ENCODE measurements at places on chromosomes 11 and 22. TPM values are rescaled to one million over a fixed set of nuclear protein-coding genes. Genes with fewer than 3 reads are reported as not detected.

DNA sequence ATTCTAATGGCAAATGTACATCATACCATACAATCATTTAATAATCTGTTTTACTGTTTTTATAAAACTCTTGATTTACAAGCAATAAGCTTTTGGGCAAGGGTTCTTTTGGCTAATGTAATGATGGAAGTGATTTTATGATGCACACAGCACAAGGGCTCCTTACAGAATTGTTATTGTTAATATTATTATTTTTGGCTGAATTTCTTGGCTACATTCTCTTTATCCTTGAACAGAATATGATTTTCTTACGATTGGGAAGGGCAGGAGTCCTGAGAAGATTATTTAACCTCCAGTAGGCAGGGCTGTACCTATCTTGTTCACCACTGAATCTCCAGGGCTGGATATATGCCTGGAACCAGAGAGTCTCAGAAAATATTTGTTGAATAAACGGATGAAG is 70.4 kb upstream of the ARHGAP20 start:
- DNase-seq, result no peak

- no peak for DNase-seq
These were observed 789.4 kb upstream of the KIRREL3 start for GRCh38 chr11:127789927-127790326.

DNA sequence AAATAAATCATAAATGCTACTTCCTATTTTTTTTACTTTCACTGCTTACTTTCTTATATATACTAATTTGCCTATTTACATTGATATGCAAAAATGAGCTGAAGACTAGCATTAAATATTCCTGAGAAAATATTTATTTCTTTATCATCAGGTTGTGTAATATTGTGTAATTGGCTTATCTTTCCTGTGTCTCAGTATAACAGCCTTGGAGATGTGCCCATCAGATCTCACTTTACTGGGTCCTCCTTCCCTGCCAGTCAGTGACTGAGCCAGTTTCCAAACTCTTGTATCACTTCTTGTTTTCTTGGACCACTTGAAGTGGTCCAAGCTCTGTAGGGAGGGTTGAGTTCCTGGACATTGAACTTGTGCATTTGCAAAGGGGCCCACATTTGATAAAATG is 900.0 kb downstream of the LUZP2 start:
- DNase-seq, result no peak

GRCh38 chr11:111361874-111362273 is 17.2 kb downstream of the POU2AF1 start:
- no peak for DNase-seq

DNA sequence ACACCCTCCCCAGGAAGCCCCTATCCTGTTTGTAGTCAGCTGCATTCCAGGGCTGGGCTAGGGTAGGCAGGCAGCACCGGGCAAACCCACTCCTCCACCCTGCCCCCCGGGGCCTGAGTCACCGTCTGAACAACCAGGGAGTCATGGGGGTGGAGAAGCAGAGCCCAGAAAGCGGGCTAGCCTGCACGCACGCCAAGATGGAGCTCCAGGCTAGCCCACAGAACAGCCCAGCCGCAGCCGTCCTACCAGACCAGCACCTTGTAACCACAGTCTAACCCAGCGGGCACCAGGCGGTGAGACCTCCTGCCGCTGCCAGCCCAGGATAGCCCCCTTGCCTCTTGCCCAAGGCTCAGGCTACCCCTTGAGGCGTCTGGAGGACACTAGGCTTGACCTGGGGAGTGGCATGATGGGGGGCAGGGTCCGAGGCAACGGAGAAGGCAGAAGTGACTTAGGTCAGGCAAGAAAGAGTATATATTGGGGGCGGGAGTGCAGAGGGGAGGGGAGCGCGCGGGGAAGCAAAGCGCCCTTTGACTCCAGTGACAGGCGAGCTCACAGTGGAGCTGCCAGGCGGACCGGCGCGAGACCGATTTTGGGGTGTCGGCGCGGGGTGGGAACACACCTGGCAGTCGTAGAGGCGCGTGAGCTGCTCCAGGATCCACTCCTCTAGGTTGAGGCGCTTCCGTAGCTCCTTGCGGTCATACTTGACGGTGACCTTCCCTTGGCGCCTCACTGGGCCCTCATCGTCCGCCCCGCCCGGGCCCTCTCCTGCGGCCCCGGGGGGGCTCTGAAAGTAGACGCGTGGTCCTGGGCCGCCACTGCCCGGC is 734 bp downstream of the PPP1R14B start:
- peak; percentile 82 for DNase-seq

GRCh38 chr22:39365492-39365780 is 15.6 kb downstream of the SYNGR1 start:
- no peak for DNase-seq

- no peak for DNase-seq
These were observed 1033.2 kb downstream of the TBC1D22A start for GRCh38 chr22:47795477-47796127.

Gene GLYAT
- 2.6 TPM for total RNA-seq

DNA sequence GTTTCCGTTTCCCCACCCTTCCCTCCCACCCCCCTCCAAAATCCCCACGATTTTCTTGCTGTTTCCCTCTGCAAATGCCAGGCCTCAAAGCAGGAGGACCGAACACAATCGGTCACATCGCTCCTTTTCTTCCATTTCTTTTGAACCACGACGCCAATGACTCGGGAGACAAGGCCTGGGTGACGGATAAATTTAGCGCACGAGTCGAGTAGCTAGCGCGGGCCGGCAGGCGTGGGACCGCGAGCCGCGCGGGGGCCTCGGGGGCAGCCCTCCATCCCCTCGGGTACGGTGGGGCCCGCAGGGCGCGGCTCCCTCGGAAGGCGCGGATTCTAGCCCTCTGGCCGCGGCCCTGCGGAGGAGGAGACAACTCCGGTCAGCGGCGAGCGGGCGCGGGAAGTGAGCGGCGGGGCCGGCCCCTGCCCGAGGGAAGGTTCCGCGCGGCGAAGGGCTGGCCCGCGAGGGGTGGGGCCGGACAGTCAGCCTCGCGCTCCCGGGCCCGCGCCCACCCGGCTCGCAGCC is 414 bp downstream of the JOSD1 start:
- peak; percentile 86 for DNase-seq

DNA sequence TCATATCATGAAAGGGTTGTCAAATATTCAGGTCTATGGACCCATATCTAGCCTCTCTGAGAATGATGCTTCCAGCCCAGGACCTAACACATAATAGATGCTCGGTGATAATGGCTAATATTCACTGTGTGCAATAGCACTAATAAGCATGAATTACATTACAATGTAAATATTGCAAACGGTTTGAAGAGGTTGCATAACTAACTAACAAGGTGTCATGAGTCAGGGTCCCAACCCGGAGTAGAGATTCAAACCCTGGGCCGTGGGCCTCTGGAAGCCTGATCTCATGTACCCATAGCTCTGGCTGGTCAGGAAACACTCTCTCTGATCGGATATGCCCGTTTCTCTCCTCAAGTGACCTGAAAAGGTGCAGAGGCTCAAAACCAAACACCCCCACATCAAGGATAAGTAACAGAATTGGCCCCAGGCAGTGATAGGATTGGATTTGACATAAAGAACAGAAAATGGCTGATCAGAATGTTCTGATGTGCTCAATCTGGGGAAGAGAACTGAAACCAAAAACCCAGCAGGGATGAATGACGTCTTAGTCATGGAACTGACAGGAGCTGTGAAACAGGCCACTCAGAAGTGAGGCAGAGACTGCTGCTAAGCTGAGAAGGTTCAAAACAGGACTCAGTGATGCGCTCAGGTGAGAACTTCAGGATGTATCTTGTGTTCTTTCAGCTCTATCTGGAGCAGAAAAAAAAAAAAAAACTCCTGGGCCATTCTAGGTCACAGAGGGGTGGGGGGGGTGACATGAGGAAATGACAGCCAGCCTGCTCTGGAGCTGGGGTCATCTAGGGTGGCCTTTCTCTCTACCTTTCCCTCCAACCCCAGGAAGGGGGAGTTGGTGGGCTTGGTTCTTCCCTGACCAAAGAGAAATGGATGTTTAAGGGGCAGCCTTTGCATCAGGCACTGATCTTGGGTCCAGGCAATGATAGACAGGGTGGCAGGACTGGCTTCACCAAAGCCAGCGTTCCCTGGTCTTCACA is 6.6 kb upstream of the KCTD17 start:
- no peak for DNase-seq

- no peak for DNase-seq
These were observed 20.8 kb downstream of the RSPH14 start for GRCh38 chr22:23121000-23121421.

Gene MPZL3
- 2.7 TPM for total RNA-seq

DNA sequence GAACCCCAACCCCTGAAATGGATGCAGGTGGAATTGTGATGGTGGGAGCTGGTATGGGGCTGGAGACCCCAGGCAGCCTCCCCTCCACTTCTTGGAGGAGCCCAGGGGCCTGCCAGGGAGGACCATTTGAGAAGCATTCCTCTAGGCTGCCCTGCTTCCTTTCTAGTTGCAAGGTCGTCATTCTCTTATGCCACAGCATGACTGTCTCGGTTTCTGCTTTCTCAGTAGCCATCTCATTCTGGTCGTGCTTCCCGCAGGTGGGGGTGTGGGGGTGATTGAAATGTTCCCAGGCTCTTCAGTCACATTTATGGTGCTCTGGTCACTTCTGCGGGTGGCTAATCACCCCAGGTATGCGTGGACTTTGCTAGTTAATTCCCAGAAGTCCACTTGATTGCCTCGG is 223.7 kb upstream of the TBCEL start:
- DNase-seq, result no peak

- no peak for DNase-seq
These were observed 32.6 kb downstream of the PPFIBP2 start for GRCh38 chr11:7546324-7546791.

Gene SESN3
- 205 TPM for total RNA-seq

DNA sequence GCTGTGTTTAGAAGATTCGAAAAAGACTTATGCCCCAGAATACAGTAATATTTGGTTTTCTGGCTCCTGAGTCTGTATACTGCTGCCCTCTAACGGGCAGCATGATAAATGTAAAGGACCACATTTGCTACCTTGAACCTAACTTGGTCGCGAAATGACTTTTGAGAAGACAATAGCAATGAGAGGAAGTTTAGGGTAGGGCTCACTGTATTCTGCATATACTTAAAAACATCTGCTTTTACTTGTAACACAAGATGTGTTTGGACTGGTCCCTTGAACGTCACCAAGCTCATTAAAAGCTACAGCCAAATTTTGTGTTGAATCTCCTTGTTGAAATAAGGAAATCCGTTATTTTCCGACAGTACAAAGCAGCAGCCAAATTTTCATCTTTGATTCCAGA is 309.1 kb downstream of the SWAP70 start:
- no peak for DNase-seq

Gene DMC1
- 4.7 TPM for total RNA-seq

Gene TRIM6
- total RNA-seq, result 3.3 TPM

Gene RTCB
- 47.3 TPM for total RNA-seq

Gene WNT11
- total RNA-seq, result 11.6 TPM

Gene MICALL1
- 30.4 TPM for total RNA-seq

DNA sequence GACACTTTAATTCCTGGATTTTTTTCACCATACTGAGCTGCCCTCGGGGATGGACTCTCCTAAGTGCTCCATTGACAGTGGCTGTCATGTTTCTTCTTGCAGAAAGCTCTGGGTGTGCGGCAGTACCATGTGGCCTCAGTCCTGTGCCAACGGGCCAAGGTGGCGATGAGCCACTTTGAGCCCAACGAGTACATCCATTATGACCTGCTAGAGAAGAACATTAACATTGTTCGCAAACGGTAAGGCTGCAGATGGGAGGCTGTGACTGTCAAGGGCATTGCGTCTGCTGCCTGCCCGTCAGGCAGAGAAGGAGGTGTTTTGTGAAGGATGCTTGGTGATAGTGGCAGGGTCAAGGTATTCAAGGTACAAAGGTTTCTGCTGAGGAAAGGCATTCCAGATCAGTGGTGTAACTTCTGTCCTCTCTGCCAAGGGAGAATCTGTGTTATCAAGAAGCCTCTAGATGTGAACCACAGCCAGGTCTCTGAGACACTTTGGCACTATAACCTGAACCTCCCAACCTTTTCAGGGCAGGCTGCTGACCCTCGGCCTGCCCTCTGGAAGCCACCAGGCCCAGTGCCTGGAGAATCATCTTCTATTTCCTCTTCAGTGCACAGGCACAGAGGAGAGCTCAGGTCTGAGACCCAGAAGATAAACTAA is 30.8 kb downstream of the ACO2 start:
- no peak for DNase-seq

DNA sequence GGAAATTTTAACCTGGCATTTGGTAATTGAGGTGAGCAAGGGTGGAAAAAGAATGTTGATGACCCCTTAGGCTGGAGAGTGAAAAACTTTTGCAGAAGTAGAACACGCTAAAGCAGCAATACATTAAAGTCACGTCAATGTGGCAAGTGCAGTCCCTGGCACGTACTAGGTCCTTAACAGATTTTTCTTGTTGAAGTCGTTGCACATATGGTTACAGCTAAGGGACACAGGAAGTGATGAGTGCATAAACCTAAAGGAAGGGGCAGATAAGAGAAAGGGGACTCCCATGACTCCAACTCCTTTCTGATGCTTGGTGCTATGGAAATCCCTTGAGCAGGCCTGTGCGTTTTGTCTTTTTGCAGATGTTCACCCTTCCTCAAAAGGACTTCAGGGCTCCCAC is 1.2 kb downstream of the ACCS start:
- DNase-seq, result no peak

DNA sequence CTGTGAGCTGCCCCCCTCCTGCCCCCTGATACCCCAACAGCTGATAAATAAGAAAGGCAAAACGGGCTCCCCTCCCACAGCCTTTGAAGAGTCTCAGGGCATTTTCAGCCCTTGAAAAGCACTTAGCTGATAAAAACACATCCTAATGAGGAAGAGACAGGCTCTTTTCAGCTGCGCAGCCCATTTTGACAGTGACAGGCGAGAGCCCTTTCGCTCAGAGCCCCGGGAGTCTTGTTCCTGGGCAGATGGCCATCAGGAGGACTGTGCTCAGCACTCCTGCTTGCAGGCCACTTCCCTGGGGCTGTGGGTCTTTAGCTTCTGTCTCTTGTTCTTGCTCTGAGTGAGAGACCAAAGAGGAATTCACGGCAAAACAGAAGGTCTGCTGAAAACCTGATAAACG is 757.2 kb downstream of the BRD1 start:
- no peak for DNase-seq

Gene C11orf21
- total RNA-seq, result 3.1 TPM

- no peak for DNase-seq
These were observed 104.0 kb downstream of the PDE2A start for GRCh38 chr11:72569966-72570892.

DNA sequence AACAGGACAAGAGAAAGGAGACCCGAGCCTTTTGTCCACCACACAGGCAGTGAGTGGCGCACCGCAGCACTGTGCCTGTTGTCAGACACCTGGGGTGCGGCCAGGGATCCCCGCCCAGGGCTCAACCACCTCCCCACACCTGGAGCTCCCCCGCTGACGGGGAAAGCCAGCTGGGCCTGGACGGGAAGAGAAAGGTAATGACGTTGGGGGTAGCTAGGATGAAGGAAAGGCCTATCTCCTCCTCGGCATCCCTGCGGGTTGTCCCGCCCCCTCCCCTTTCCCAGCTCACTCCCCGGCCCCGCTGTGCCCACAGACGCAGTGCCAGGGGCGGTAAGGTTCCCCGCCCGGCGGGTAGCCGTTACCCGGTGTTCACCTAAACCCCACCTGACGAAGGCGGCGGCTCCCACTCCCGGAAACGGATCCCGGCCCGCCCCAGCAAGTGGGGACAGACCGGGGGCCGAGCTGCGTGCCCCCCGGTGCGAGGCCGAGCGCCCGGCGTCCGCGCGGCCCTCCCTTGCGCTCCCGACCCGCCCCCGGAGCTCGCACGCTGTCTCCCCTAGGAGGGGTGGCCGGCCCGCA is 495 bp downstream of the HYOU1 start:
- DNase-seq, result peak; percentile 69

Measured in sciatic nerve (tissue), 2 donors.